Sigmoid colon (tissue), 7 donors: ENCODE measurements at places on chromosomes 1 and 21. TPM values are rescaled to one million over a fixed set of nuclear protein-coding genes. Genes with fewer than 3 reads are reported as not detected.

GRCh38 chr1:195071461-195071860 lies 1536.8 kb downstream of the KCNT2 start:
- DNase-seq, result no peak

The NTRK1 gene
- polyA plus RNA-seq, result 0.60 TPM

The ITGB2 gene
- 103 TPM for polyA plus RNA-seq

The SFN gene
- 212 TPM for polyA plus RNA-seq

DNA sequence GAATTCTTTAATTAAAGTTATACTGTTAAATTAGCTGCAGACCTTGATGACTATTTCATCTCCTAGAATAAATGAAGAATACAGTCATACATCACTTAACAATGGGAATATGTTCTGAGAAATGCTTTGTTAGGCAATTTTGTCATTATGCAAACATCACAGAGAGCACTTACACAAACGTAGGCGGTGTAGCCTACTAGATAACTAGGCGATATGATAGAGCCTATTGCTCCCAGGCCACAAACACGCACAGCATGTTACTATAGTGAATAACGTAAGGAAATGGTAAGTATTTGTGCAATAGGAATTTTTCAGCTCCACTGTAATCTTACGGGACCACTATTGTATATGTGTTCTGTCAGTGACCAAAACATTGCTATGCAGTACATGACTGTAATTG lies 37.6 kb upstream of the DESI2 start:
- no peak for DNase-seq

The CELA3B gene
- 0.20 TPM for polyA plus RNA-seq

GRCh38 chr1:106022312-106022902 lies 1034.1 kb upstream of the PRMT6 start:
- no peak for DNase-seq

- DNase-seq, result no peak
Observed at GRCh38 chr1:223645903-223646302, 19.6 kb downstream of the CAPN8 start.

- DNase-seq, result no peak
Observed at GRCh38 chr1:243938208-243938607, 88.2 kb upstream of the AKT3 start.

The KIF21B gene
- polyA plus RNA-seq, result 2.1 TPM

The HSD3B1 gene
- 0.06 TPM for polyA plus RNA-seq

The FLG2 gene
- not detected for polyA plus RNA-seq

The GJA4 gene
- polyA plus RNA-seq, result not detected

The IL19 gene
- not detected for polyA plus RNA-seq

The SARS1 gene
- polyA plus RNA-seq, result 100 TPM

The TMEM125 gene
- polyA plus RNA-seq, result 29.4 TPM

- DNase-seq, result no peak
Observed at GRCh38 chr1:207004931-207005830, 27.4 kb downstream of the C1orf116 start.

DNA sequence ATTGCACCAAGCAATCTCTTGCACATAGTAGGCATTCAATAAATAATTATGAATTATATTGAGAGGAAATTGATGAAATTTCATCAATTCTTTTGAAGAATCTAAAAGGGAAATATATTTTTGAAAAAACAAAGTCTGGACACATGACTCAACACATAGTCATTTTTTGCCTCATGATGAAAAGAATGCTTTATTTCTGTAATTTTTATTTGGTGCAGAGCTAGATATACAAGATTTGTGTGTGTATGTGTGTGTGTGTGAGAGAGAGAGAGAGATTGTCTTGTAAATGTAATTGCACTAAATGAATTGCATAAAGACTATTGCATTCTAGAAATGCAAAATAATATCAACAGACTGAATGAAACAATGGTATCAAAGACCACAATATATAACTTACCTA lies 206.2 kb upstream of the C1orf87 start:
- DNase-seq, result no peak

DNA sequence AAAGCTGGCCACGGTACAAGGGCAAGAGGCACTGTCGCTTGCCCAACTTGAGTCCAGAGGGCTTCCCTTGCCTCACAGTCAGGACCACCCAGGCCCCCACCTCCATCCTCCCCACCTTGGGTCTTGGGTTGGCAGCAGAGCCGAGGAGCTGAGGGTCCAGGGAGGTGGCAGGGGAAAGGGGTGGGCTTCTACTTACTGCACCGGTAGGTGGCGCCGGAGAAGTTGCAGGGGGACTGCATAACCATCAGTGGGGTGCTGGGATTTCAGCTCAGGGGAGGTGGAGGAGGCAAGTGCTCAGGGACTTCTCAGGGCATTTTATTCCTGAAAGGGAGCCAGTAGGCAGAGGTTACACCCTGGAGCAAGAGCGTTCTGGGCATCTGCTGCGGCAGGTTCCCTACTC lies 44.0 kb downstream of the TRIM62 start:
- DNase-seq, result no peak

DNA sequence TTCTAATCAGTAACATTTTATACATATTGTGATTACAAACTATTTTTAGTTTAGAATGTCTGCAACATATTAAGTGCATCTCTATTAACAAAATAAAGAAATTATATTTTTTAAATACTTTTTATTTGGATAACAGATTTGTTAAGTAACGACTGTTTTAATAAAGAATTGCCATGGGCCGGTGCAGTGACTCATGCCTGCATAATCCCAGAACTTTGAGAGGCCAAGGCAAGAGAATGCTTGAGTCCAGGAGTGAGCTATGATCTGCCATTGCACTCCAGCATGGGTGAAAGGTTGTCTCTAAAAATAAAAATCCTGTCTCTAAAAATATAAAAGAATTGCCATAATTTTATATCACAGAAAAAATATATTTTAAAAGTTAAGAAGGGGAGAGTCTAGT lies 4.1 kb downstream of the LRRIQ3 start:
- no peak for DNase-seq

The ELF3 gene
- polyA plus RNA-seq, result 569 TPM

The AMY1B gene
- polyA plus RNA-seq, result not detected

GRCh38 chr21:44712203-44713028 lies 1.0 kb upstream of the TSPEAR start:
- DNase-seq, result no peak
